ENCODE measurements at places on chromosomes 5 and 9. TPM values are rescaled to one million over a fixed set of nuclear protein-coding genes. Genes with fewer than 3 reads are reported as not detected.

PCDHGA2 gene
- 1.4 TPM for total RNA-seq

GRCh38 chr5:124746916-124747790 is 714 bp upstream of the ZNF608 start:
- H3K27ac ChIP-seq = peak overlapping the region; percentile 98
- peak; percentile 94 for DNase-seq
- peak overlapping the region; percentile 95 for H3K4me3 ChIP-seq
- no peaks in the 10 kb centered on the region for H3K4me1 ChIP-seq

HSDL2 gene
- 29.1 TPM for total RNA-seq

CBY3 gene
- not detected for total RNA-seq

CCNI2 gene
- total RNA-seq = 1.2 TPM

- H3K4me1 ChIP-seq = no peaks in the 10 kb centered on the region
- no peak for DNase-seq
- H3K4me3 ChIP-seq = no peak overlapping the region
- H3K27me3 ChIP-seq = no peaks in the 10 kb centered on the region
- no peaks in the 10 kb centered on the region for H3K36me3 ChIP-seq
Observed at GRCh38 chr9:76103531-76104315, 213.2 kb downstream of the PCSK5 start.

- H3K36me3 ChIP-seq = no peaks in the 10 kb centered on the region
- H3K27me3 ChIP-seq = no peaks in the 10 kb centered on the region
- H3K4me3 ChIP-seq = no peak overlapping the region
- DNase-seq = no peak
- no peak overlapping the region for H3K27ac ChIP-seq
- H3K4me1 ChIP-seq = peaks cover 8% of the 10 kb centered on the region
Observed at GRCh38 chr5:142836048-142836447, 65.9 kb downstream of the ARHGAP26 start.

GRCh38 chr9:128211186-128211980 is 8.2 kb downstream of the DNM1 start:
- H3K27me3 ChIP-seq = no peaks in the 10 kb centered on the region
- DNase-seq = no peak
- no peaks in the 10 kb centered on the region for H3K36me3 ChIP-seq
- H3K4me3 ChIP-seq = no peak overlapping the region
- no peaks in the 10 kb centered on the region for H3K4me1 ChIP-seq

SPATA31A3 gene
- total RNA-seq = not detected

DNA sequence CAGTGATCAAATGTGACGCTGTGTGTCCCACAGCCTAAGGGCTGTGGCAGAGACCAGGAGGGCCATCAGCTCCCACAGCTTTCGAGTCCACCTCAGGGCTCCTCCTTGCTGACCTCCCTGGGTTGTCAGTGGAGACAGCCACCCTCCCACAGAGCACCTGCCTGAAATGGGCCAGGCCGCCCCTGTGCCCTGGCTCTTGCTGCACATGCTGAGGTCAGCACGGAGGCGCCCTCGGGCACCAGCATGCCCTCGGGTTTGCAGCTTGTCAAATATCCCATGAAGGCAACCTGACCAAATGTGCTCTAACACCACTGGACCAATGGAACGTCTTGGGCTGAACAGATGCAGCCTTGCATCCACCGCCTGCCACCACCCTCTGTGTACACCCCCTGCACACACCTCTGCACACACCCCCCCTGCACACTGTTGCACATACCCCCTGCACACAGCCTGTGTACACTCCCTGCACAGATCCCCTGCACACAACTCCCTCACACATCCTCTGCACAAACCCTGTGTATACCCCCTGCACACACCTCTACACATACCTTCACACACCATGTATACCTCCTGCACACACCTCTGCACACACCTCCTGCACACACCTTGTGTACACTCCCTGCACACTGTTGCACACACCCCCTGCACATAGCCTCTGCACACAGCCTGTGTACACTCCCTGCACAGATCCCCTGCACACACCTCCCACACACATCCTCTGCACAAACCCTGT is 2.0 kb upstream of the CEP72 start:
- H3K27me3 ChIP-seq = no peaks in the 10 kb centered on the region
- H3K4me3 ChIP-seq = no peak overlapping the region
- no peak for DNase-seq
- H3K4me1 ChIP-seq = peaks cover 3% of the 10 kb centered on the region

- no peaks in the 10 kb centered on the region for H3K27me3 ChIP-seq
- DNase-seq = no peak
- no peak overlapping the region for H3K4me3 ChIP-seq
- H3K27ac ChIP-seq = no peak overlapping the region
- H3K36me3 ChIP-seq = peaks cover 98% of the 10 kb centered on the region
Observed at GRCh38 chr9:21831841-21832509, 29.5 kb downstream of the MTAP start.

- no peak overlapping the region for H3K4me3 ChIP-seq
- no peaks in the 10 kb centered on the region for H3K27me3 ChIP-seq
- H3K36me3 ChIP-seq = no peaks in the 10 kb centered on the region
Observed at GRCh38 chr9:93161786-93162562, 22.0 kb upstream of the WNK2 start.

- DNase-seq = no peak
- H3K36me3 ChIP-seq = no peaks in the 10 kb centered on the region
- H3K4me3 ChIP-seq = no peak overlapping the region
- H3K4me1 ChIP-seq = no peaks in the 10 kb centered on the region
- H3K27me3 ChIP-seq = no peaks in the 10 kb centered on the region
Observed at GRCh38 chr9:70442328-70442848, 27.9 kb upstream of the KLF9 start.

BHMT2 gene
- total RNA-seq = 0.46 TPM

PFN3 gene
- not detected for total RNA-seq

DNA sequence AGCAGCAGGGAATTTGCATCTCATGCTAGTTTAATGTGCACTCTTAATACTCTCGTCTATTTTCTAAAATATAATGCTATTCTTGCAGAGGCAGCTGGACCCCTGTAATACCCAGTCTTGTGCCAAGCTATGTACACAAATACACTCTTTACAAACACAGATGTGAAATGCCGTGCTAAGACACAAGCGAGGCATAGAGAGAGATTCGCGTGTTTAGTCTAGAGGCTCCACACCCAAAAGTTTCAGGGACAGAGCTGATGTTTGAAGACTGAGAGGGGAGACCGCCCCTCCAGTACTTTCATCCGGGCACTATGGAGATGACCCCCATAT is 1.2 kb downstream of the DPYSL3 start:
- no peaks in the 10 kb centered on the region for H3K4me1 ChIP-seq
- no peak overlapping the region for H3K27ac ChIP-seq
- H3K36me3 ChIP-seq = no peaks in the 10 kb centered on the region
- H3K4me3 ChIP-seq = peak overlapping the region; percentile 85

Data from endodermal cell (in vitro differentiated cells).